Osteocyte (in vitro differentiated cells): ENCODE measurements at places on chromosomes 2 and 18.

DNA sequence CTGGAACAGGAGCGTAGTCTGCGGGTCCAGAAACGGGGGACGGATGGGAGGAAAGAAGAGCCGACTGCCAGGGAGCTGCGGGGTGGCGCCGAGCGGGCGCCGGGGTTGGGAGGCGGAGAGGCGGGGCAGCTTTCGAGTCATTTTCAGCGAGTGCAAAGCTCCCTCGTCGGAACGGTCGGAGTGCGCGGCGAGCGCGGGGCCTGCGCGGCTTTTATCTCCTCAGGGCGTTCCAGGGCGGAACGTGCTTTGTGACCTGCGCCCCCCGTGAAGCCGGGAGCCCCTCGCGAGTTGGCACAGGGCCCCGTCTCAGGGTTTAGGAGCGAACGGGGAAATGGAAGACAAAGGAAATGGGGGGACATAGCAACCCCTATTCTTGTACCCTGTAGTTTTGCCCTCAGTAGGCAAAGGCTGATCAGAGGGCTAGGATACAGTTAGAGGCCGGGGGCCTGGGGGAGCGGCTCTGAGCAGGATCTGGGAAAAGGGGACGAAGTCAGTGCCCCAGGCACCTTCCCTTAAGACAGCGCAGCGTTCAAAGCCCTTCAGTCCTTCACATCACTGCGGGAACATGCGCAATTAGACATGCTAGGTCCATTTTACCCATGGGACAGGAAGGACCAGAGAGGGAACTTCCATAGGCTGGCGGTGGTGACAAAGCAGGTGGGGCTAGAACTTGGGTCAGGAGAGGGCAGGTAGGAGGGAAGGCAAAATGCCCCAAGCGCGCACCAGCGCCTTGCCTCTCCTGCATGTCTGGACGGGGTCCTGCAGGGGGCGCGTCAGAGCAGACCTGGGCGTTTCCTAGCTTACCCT is 60.1 kb upstream of the IL1RL1 start:
- no peak for DNase-seq

GRCh38 chr2:183284606-183285005 is 160.4 kb downstream of the NUP35 start:
- no peak for DNase-seq

GRCh38 chr2:212728717-212729116 is 190.1 kb upstream of the ERBB4 start:
- DNase-seq: no peak

GRCh38 chr2:188524519-188525113 is 232.9 kb downstream of the GULP1 start:
- no peak for DNase-seq

DNA sequence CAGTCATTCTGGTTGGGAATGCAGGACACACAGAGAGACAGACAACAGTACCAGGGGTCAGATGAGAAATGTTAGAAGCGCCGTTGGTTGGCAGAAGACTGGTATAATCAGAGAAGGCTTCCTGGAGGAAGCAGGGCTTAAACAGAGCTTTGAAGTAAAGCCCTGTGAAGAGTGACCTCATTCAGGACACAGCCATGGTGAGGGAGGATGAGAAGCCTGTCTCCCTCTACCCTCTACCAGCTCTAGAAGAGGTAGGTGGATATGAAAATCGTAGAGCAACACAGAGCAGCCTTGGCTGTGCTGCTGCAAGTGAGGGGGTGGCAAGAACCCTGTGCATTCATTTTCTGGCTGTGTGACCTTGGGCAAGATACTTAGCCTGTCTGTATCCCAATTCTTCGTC is 14.2 kb downstream of the TET3 start:
- no peak for DNase-seq

GRCh38 chr2:45172760-45173392 is 163.6 kb upstream of the SIX2 start:
- DNase-seq: no peak

- no peak for DNase-seq
Measured at GRCh38 chr2:238967031-238967977, 119.4 kb downstream of the TWIST2 start.

DNA sequence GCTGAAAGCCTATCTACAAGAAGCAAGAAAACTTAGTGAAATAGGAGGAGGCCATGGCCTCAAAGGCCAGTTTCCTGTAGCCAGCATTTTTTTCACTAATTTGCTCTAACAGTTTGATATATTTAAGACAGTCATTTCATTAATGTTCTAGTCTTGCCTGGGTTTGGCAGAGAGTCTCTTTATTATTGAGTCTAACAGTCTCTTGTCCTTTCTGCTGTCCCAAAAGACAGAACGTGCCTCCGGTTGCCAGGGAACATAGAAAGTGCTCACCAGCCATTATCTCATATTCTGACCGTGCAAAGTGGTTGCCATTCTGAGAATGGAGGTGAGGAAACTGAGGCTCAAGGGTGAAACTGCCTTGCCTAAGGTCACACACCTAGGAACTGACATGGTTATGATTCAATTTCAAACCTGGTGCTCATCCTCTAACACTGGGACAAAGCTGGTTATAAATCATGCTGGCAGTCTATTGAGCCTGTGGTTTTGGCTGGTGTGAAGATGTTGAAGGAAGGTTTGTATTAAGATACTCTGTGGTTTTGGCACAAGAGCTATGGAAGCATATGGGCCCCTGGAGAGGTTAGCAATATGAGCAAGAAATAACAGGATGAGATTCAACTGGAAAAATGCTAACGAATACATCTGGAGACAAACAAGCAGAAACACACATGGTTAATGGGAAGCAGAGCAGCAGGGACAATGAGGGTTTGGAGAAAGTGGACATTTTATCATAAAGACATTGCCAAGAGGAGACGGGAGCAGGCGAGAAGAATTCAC is 903.3 kb upstream of the KLHL29 start:
- DNase-seq: no peak

DNA sequence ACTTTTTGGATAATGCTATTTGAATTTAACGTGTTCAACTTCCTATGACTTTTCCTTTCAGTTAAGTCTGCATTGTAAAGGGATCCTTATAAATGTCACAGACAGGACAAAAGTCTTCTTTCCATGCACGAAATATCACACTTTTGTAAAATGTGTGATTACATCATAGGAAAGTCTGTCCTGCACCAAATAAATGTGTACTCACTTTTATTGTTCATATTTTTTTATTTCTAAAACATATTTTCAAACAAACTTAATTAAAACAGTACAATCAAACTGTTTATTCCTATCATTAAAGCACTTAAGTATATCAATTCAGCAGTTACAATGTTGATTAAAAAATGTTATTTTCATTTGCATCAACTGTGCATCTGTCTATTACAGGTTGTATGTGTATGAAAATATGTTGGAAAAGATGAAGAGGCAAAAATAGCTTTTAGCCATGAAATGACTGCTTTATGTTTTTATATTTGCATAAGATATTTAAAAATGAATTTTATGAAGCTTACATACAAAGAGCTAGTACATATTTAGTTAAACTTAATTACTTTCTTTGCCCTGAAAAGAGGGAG is 105.6 kb downstream of the CSRNP3 start:
- DNase-seq: no peak

GRCh38 chr2:16311521-16312440 is 353.9 kb downstream of the CYRIA start:
- DNase-seq: no peak

GRCh38 chr2:84077496-84077895 is 381.6 kb downstream of the SUCLG1 start:
- no peak for DNase-seq

DNA sequence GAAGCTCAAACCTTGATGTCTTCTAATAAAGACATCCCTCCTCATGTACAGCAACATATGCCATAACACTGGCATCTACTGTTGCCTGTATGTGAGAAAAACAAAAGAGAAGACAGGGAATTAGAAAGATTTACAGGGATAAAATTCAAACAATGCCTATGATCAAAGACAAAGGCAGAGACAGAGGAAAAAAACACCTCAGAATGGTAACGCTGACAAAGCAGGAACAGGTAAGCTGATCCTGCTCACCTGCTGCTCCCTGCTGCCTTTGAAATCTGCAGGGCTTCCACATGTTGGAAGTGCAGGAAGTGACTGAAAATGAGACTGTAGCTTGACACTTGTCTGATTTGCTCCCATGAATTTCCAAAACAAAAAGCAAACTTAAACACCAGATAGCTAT is 90.2 kb upstream of the DNAJC10 start:
- no peak for DNase-seq

DNA sequence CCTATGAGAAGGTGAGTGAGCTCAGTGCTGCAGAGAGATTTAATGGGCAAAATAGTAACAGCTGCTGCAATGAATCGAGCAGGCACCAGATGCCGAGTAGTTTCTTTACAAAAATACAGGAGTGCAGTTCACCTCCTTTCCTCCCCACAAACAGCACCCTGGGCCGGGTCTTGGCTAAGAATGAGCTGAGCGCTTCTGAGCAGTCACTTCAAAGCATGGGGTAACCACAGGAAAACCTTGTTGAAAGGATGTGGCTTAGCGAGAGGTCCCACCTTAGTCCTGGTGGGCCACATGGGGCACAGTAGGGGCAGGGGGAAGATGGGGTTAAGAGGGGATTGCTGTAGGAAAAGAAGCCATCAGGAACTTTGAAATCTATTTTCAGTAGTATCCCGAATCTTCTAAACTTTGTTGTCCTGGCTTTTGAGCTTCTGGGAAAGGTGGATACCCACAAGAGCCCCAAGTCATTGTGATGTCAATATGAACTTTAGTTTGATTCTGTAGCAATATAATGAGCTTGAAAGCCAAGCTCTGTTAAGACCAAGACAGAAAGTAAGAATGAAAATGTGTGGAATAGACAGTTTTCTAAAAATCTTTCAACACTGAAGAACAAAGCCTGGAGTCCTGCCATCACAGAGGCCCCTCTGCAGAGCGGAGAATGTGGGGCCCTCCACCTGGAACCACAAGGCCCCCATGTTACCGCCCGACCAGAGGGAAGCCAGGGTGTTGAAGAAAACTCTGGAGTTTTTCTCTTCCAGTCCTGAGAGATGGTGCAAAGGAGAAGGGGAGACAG is 101.0 kb upstream of the ZNF236 start:
- DNase-seq: no peak

- no peak for DNase-seq
Measured at GRCh38 chr18:58128381-58129374, 84.7 kb downstream of the NEDD4L start.

DNA sequence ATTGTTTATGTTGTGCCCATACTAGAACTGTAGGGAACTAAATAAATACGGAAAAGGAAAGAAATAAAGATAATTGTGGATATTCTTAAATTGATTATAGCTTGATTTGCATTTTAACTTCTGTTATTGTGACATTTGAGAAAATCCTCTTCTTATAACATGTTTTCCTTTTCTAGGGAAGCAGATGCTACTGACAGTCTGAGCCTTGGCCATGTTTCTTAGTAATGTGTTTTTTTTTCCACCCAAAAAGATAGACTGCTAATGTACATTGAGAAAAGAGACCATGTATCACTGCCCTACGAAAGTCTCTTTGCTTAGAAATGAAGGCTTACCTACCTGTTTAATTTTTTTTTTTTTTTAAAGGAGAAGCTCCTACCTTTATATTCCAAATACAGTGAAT is 22.2 kb downstream of the ITGAV start:
- DNase-seq: no peak

- DNase-seq: no peak
Measured at GRCh38 chr2:148667113-148667836, 22.7 kb downstream of the EPC2 start.

DNA sequence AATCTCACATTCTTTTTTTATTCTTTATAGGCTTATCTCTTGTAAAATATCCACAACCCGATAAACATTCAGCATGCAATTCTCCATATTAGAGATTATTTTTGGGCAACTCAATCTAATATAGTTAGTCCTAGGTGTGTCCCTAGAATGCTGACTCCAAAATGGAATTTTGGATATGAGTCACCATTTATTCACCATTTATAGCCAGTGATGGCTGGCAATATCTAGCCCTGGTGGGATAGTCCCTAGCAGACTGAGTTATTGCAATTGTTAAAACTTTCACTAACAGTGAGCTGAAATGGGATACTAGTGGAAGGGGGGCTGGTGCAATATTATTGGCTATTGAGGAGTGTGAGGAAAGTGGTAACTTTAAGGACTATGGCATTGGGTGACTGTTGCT is 401.6 kb downstream of the SLC4A3 start:
- DNase-seq: no peak

DNA sequence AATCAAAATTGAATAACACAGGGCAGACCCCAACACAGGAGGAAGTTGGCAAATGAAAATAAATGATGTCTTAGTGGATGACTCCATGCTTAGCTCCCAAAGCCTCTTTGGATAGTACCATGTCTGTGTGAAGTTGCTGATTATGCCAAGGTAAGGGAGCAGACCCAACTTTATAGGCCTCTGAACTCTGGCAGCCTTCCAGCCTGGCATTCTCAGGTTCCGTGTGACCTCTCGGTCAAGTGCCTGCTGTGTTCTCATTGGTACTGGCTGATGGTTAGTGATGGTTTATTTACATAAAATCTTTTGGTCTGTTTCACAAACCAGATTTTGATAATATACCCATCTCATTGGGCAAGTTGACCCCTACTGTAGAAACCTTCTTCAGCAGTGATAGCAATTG is 112.2 kb upstream of the TTC39C start:
- DNase-seq: no peak

DNA sequence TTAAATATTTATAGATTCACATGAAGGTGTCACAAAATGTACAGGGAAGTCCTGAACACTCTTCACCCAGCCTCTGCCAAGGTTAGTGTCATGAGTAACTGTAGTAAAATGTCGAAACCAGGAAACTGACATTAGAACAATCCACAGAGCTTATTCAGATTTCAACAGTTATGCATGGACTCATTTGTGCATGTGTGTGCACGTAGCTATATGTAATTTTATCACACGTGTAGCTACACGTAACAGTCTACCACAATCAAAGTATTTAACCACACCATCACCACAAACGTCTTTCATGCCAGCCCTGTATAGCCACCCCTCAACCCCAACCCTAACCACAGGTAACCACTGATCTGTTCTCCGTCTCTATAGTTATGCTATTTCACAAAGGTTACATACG is 211.7 kb upstream of the REV1 start:
- DNase-seq: peak; percentile 5

DNA sequence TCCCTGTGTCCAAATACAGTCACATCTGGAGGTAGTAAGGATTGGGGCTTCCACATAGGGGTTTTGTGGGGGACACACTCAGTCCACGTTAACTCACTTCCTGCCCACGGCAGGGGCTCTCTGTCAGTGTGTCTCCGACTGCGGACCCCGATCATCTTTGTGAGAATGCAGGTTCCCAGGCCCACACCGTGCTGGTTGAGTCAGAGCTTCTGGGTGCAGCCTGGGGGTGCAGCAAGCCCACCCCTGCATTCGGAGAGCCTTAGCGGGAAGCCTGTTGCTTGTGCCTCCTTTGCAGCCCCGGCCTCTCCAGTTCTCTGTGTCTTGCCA is 28.0 kb downstream of the HPCAL1 start:
- no peak for DNase-seq

DNA sequence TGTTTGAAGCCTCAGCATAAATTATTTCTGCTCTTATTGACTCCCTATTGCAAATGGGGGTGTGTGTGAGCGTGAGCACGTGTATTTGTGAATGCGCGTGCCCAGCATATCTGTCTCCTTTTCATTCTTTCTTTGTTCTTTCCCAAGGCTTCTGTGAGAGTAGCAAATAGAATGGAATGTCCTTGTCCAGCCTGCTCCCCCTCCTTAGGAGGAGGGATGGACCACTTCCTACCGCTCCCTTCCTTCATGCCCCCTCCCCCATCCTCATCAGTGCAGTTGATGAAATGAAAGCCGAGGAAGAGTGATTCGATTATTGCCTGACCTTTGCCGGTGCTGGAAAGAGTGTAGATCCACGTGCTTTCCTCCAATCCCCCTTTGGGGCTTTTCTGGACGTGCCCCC is 102.0 kb downstream of the CPO start:
- no peak for DNase-seq

- no peak for DNase-seq
Measured at GRCh38 chr2:233295891-233296290, 11.7 kb upstream of the SAG start.

- DNase-seq: no peak
Measured at GRCh38 chr18:34491719-34492118, 218.4 kb upstream of the DTNA start.
